ENCODE measurements at places on chromosomes 1 and 21.

- DNase-seq = no peak
Measured at GRCh38 chr1:214544791-214545190, 6.6 kb downstream of the PTPN14 start.

DNA sequence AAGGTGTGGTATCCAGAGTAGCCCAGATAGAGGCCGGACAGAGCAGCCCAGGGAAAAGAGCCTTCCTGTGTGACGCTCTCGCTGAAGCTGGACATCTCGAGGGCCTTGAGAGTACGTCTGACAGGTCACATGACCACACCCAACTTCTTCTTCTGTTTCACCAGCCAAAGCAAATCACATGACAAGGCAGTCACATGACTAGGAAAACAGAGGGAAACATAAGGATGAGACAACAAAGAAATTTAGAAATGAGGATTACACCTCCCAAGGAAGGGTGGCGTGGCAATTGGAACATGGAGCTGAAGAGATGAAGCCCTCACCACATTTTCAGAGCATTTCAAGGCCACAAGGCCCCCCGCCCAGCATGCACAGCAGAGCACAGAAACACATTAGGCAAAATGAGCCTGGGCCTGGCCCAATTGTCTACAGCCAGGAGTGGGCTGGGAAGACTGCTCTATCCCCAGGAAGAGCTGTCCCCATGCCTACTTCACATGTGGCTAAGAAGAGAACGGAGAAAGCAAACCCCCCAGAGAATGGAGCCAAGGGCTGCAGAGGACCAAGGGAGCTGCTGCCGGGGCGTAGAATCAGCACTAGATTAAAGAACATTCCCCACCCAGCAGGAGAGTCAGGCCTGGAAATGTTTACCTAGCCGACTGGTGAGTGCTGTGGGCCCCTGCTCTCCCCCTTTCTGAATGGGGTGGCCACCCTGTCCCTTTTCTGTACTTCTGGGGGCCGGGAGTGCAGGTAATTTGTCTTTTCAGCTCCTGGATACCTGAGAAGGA is 305.1 kb downstream of the NPHP4 start:
- no peak for DNase-seq

DNA sequence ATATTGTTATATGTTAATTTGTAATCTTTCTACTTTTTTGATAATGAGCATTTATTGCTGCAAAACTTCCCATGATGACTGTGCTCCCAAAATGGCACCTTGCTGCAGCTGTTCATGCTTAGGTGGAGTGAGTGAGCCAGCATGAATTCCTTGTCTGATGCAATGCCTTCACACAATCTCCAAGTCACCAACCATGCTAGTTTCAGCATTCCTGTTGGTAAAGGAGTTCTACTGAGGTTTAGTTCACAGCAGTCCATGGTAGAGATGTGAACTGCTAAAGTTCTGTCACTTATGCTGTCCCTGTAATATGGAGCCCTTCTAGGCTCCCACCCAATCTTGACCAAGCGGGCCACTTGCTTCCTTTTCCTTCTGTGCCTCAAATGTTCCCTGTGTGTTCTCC is 26.2 kb upstream of the PRKACB start:
- no peak for DNase-seq

GRCh38 chr1:95249916-95250315 is 15.9 kb downstream of the RWDD3 start:
- no peak for DNase-seq

- DNase-seq = no peak
Measured at GRCh38 chr1:28545246-28545628, 7.6 kb upstream of the TRNAU1AP start.

- DNase-seq = no peak
Measured at GRCh38 chr1:157577420-157577819, 20.5 kb downstream of the FCRL4 start.

Measured in activated T-helper 9 cell treated with anti-CD3 and anti-CD28 coated beads, Interleukin-2, amount 50 U/mL, for 16 hours (primary cell).